Gastroesophageal sphincter (tissue), 4 donors: ENCODE measurements at places on chromosomes 13 and 19. TPM values are rescaled to one million over a fixed set of nuclear protein-coding genes. Genes with fewer than 3 reads are reported as not detected.

The ZNF534 gene
- not detected for total RNA-seq

The LILRA1 gene
- total RNA-seq: 0.94 TPM

The CYP2F1 gene
- total RNA-seq: not detected

The ZNF69 gene
- 11.9 TPM for total RNA-seq

The ELSPBP1 gene
- total RNA-seq: not detected

The PEX11G gene
- 1.0 TPM for total RNA-seq

The UGGT2 gene
- total RNA-seq: 31.3 TPM
